ENCODE measurements at places on chromosomes 5 and 9. TPM values are rescaled to one million over a fixed set of nuclear protein-coding genes. Genes with fewer than 3 reads are reported as not detected.

Gene CRB2
- 1.7 TPM for total RNA-seq

Gene MEIKIN
- 5.6 TPM for total RNA-seq

Gene RHOBTB3
- total RNA-seq: 134 TPM

Gene TMEM171
- total RNA-seq: not detected

Gene PARP8
- total RNA-seq: 21.8 TPM

Gene DMRT3
- 1.8 TPM for total RNA-seq

Gene PLCXD3
- 3.5 TPM for total RNA-seq

Data from prostate gland (tissue), 2 donors.